Common myeloid progenitor, CD34-positive (primary cell): ENCODE measurements at places on chromosomes 4 and X.

DNA sequence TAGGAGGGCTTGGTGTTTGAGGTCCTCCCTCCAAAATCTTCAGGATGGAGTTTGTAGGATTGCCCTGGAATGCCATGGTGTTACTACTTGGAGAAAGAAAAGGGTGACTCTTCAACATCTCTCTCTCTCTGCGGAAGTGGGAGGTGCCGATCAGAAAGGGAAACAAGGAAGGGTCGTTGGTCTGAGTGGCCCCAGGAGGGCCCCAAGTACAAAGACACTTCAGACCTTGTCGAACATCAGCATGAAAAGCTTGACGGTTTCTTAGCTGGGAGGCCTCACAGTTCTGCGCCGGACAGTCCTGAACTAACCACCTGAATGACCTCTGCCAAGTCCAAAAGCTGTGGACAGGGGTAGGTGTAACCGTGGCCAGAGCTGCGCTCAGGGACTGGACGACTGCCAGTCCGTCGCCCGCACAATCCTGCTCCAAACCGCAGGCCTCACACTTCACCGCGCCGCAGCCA is 646 bp upstream of the GSX2 start:
- no peak for DNase-seq

GRCh38 chrX:63402106-63402505 is 51.0 kb upstream of the SPIN4 start:
- DNase-seq: no peak

DNA sequence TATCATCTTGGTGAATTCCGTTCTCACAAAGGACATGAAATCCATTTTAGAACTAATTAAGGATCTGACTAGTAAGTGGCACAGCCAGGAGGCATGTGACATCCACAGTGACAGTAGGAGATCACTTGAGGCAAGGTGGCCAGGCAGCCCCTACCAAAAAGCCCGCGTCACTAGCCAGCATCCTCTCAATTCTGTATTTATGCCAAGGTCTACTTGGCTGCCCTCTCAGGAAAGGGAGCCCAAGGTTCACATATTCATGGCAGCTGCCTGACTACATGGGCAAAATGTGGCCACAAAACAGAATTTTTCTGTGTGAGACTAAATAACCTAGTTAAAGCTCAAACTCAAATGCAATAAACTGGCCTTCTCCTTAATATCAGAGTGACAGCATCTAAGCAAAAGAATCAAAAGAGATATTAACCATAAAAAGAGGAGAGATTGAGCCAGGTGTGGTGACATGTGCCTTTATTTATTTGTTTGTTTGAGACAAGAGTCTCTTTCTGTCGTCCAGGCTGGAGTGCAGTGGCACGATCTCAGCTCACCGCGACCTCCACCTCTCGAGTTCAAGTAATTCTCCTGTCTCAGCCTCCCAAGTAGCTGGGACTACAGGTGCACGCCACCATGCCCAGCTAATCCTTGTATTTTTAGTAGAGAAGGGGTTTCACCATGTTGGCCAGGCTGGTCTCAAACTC is 51.5 kb downstream of the SLC9A7 start:
- DNase-seq: no peak

DNA sequence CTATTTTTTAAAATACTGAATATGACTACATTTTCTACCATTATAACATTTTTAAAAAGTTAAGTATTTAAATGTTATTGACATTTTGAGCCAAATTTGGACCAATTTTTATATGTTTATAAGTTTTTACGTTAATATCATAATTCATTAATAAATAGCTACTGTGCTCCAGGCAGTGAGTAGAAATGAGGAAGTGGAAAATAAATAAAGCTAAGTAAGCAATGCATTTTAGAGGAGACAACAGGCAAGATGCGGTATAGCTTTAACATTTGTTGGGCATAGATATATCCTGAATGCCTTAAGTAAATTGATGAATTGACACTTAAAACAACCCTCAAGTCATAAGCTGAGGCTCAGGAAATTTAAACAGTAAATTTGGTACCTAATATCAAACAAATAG is 474.8 kb downstream of the PCDH10 start:
- no peak for DNase-seq

DNA sequence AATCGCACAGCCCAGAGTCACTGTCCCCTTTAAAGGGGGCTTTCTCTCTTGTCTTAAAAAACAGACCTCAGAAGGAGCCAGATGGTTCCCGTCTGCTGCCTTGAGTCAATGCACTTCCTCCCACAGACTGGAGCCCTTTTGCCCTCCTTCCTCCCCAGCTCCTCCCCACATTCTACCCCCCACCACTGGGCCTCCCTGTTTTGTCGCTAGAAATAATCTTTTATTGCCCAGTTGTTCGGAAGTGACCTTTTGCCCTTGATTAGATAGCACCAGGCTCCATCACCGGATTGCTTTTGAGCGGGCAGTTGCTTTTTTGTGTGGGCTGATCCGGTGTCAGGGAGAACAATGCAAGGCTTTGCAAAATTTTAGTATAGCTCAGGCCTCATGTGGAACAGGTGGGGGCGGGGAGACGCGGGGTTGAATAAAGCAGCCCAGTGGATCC is 47.7 kb downstream of the SPRY1 start:
- peak; percentile 99 for DNase-seq

DNA sequence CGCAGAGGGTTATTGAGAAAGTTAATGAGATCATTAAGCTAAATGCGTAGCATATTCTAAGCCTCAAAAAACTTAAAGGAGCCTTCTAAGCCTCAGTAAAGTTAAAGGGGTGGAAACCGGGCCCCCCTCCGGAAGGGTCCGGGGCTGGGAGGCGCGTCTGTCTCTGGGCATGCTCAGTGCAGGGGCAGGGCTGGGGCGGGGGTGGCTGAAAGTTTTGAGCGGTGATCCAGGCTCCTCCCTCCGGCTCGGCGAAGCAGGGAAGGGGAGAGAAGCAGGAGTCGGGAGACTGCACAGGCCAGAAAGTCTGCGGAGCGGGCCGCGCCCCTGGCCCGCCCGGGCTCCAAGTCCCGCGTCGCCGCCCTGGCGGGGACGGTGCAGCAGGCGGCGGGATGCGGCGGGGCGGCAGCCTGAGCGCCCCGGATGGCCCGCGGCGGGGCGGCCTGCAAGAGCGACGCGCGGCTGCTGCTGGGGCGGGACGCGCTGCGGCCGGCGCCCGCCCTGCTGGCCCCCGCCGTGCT is at the start of gene EVC:
EVC (plus strand) TSS at position 241 of the 518 bp plus-strand sequence; CDS start at position 421, 180 bp downstream.
- DNase-seq: peak; percentile 16

- DNase-seq: no peak
Observed at GRCh38 chr4:60847614-60848013, 352.5 kb upstream of the ADGRL3 start.

DNA sequence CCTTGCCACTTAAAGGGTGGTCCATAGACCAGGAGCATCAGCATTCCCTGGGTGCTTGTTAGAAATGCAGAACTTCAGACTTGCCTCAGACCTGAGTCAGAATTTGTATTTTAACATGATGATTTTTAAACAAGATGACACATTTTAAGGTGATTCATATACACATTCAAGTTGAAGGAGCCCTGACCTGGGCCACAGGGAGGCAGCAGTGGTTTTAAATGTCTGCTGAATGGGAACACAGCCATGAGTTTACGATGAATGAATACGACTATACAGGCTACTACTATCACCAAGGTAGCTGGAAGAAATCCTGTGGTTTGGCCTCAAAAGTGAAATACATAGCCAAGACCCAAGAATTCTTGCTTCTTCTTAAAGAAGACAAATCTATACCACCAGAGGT is 2.9 kb downstream of the HDAC8 start:
- DNase-seq: peak; percentile 2

DNA sequence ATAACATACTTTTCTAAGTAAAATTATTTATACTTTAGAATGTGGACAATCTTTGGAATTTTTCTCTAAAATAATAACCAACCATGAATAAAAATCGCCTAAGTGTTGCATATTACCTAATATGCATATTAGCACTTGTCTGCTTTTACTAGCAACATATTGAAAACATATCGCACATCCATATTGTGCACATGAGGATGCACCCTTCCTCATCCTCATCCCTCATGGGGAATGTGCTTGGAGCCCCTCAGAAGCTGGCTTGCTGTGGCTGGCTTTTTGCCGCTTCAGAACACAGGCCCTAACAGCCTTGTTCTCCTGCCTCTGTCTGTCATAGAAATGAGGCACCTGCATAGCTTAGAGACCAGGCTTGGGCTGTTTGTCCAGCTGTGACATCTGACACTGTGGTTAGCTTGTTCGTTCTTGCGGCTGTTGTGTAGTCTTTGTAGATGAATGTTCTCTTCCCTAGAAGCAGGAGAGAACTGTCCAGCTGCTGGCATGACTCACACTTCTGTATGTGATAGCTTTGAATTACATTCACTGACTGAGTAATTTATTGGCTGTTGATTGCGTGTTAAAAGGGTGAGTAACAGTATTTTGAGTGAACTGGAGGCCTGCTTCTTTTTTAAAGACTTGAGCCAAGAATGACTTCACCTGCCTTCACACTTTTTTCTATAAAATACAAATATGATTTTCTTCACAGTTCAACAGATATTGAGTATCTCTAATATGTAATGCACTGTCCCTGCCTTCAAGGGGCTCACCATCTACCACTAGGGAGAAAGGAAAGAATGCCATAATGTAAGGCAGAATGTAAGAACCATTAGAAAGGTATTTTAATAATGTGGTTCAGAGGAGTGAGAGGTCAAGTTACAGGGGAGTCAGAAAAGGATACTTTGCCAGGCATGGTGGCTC is 81.9 kb downstream of the HMGB2 start:
- peak; percentile 94 for DNase-seq

- DNase-seq: no peak
Observed at GRCh38 chr4:98864560-98864959, 64.4 kb downstream of the EIF4E start.

DNA sequence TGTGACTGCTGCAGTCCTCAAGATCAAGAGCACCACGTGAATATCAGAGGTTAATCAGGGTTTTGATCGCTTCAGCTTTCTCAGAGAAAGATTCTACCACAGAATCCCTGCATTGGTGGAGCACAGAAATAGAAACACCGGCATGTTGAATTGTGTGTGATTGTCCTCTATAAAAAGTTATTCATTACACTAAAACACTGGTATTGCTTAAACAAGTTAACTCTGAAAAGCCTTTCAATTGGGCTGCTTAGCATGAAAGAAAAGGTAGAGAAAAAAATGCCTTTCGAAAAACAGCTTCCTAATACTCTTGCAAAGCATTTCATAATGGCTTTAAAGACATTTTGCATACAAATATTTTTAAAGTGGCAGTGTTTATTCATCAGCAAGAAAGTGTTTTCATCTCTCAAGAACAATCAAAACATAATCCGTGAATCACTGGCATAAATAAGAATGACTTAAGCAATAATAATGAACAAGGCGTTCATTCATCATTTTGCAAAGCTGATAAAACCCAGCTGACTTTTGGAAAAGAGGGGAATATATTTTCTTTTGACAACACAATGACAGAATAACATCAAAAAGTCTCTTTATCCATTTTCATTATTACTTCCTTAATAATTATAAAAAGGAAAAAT is 61.1 kb downstream of the HELT start:
- no peak for DNase-seq

- DNase-seq: no peak
Observed at GRCh38 chr4:89723096-89723495, 113.9 kb downstream of the SNCA start.

- DNase-seq: no peak
Observed at GRCh38 chr4:129545599-129546278, 449.8 kb downstream of the C4orf33 start.

- DNase-seq: no peak
Observed at GRCh38 chr4:72275381-72275780, 243.6 kb downstream of the NPFFR2 start.

GRCh38 chr4:163736876-163737275 is 242.4 kb downstream of the TMA16 start:
- DNase-seq: no peak

- DNase-seq: no peak
Observed at GRCh38 chr4:84879651-84880200, 86.8 kb downstream of the WDFY3 start.

- no peak for DNase-seq
Observed at GRCh38 chr4:13543839-13544605, at the start of gene NKX3-2. Gene NKX3-2, minus strand, starts transcription at chr4:13544508. Its CDS starts 94 bp downstream, at chr4:13544414.

GRCh38 chr4:81650606-81651242 is 179.0 kb upstream of the RASGEF1B start:
- no peak for DNase-seq

DNA sequence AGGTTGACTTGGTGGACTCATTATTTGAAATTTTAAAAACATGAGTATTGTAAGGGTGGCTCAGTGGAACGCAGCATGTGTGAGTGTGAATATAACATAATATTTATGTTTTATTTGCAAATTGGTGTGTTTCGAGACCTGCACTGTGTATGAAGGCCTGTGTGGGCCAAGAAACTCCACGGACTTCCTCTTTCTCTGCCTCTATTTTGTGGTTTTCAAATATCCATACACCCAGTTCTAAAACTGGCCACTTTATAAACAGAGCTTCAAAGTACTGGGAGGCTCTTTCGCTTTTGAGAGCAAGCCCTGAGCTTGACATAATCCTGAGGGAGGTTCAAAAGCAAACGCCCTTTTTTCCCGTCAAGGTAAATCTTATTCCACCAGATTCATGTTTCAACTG is 187.7 kb downstream of the GPAT3 start:
- DNase-seq: no peak

DNA sequence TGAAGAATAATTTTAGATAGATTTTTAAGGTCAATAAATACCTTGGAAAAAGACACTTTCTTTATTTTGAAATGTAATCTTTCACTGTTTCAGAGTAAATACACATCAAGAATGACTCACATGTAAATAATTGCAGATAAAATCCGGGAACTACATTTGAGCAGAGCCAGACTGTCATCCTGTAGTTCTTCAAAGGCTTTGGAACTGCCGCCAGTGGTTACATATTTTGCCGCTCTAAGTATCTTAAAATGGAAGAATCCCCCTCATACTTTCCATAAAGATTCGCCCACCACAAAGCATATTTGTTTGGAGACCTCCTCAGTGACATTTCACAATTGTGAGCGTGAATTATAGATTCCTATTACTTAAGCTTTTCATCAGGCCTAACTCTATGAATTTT is 607.8 kb upstream of the ZFP42 start:
- DNase-seq: no peak

- DNase-seq: no peak
Observed at GRCh38 chrX:113470166-113470565, 629.5 kb upstream of the AMOT start.

GRCh38 chr4:187321711-187322110 is 598.1 kb upstream of the FAT1 start:
- no peak for DNase-seq

GRCh38 chr4:142781114-142781513 is 65.0 kb downstream of the INPP4B start:
- DNase-seq: no peak

DNA sequence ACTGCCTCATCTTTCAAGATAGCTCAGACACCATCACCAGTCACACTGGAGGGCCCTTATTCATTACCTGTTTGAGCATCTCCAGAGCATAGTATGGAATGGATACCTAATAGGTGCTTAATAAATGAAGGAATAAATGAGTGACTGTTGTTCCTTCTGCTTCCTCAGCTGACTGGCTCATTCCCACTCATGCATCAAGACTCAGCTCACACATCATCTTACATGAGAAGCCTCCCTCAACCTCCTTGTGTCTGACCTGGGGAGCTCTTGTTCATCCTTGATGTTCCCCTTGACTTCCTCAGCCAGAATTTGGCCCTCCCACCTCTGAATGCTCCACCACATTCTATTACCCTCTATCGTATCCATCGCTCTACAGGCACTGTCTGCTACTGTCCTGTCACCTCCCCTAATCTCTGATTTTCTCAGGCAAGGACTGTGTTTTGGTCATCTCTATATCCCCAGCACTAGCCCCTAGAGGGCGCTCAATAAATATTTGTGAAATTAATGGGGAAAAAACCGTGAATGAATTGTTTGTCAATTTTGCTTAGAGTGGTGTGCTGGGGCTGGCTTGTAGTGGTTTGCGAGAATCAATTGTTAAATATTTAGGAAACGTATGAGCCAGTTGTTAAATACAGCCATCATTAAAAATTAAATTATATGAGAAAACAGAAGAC is 88.3 kb downstream of the NHSL2 start:
- DNase-seq: peak; percentile 53
